Activated T-helper 17 cell treated with anti-CD3 and anti-CD28 coated beads, Interleukin-2, amount 50 U/mL, for 72 hours (primary cell): ENCODE measurements at places on chromosomes 2 and 18.
A peak's percentile ranks its signal among the peaks of the same experiment; 100 is the strongest.

- ATAC-seq = no peak
These were observed 27.2 kb upstream of the DOCK10 start for GRCh38 chr2:225069477-225069876.

DNA sequence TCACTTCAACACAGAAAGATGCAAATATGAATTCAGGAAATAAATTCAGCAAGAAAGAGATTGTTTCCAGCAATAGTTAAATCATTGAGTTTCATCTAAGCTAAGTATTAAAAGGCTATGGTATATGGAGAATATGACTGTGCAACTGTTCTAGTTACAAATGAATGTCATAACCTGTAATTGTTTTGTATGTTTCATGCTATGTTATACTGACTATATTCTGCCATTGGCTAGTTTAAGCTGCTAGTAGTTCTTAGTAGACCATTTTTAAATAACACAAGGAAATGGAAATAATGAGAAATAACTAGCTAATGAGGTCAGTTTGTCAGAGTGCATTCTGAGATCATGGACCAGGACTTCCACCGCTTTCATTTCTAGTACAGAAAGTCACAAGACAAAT is 1154.9 kb upstream of the TMEFF2 start:
- peak; percentile 21 for ATAC-seq

- ATAC-seq = no peak
These were observed 39.1 kb upstream of the TWIST2 start for GRCh38 chr2:238808761-238809160.

- no peak for ATAC-seq
These were observed 3.8 kb downstream of the MZT2B start for GRCh38 chr2:130185896-130186295.

DNA sequence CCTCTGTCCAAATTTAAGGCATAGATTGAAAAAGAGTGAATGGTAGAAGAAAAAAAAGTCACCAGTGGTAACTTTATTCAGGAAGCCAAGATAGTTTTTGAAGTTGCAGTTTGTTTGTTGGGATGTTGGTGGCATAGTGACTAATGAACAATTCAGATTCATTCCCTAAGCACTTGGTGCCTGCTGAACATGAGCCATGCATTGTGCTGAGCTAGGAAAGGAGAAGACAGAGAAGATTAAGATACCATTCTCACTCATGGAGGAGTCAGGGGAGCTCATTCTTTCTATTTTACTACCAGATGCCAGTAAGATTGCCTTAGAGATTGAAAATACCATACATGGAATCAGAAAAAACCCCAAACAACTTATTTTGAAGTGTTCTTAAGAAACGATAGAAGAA is 25.1 kb downstream of the MEIS1 start:
- ATAC-seq = no peak

GRCh38 chr2:5740053-5740452 is 47.9 kb downstream of the SOX11 start:
- ATAC-seq = no peak

GRCh38 chr18:54453996-54454395 is 96.3 kb downstream of the C18orf54 start:
- ATAC-seq = no peak

DNA sequence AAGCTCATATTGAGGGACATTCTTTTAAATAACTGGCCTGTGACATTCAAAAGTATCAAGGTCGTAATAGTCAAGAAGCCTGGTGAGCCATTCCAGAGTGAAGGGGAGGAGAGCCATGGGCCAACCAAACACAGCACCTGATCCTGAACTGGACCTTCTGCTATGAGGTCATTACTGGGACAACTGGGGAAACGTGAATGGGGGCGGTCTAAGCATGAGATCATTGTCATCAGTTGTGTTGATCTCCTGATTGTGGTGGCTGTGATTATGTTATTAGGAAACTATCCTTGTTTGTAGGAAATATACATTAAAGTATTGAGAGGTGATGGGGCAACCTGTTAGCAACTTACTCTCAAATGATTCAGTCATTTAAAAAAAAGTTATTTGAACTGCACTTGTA is 79.3 kb downstream of the FBXO15 start:
- ATAC-seq = no peak

- peak; percentile 91 for ATAC-seq
These were observed 165.6 kb downstream of the SMAD7 start for GRCh38 chr18:48785091-48785614.

DNA sequence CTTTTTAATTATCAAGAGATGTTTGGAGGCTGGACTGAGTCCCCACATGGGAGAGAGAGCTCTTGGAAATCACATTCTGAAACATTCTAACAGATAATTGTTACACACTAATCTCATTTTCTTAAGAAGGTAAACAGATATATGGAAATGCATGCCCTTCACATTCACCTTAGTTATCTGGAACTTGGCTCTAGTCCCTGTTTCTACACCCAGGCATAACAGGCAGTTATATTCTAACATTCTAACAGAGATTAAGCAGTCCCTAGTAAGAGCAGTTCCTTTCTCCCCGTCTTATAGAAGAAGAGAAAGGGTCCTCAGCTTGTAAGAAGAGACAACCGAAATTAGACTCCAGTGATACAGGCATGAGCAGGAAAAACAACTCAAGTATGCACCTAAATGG is 385.4 kb downstream of the SOX11 start:
- ATAC-seq = no peak

DNA sequence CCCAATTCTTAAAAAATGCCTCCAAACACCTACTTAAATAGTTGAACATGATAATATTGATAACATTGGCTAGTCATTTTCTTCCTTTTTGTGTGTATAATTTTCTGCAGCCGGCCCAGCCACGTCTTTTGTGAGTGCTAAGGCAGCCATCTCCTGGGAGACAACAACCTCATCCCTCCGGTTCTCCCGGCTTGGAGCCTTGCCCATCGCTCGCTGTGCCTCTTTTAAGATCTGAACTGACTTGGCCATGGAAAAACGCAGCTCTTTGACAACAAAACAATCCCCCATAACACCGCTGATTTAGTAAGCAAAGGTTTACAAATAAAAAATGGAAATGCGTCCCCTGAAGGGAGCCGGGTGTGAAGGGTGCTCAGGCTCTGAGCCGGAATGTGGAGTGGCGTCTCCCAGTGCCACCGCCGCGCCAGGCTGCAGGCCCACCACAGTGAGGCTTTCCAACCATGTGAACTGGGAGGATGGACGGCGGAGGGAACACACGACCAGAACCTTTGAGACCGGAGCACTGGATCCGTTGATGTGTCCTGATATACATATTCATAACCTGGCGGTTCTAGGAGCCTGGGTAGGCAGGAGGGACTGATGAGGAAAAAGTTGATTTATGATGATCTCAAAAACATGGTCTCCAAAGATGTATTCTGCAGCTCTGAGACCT is 87.4 kb downstream of the SMIM21 start:
- no peak for ATAC-seq

DNA sequence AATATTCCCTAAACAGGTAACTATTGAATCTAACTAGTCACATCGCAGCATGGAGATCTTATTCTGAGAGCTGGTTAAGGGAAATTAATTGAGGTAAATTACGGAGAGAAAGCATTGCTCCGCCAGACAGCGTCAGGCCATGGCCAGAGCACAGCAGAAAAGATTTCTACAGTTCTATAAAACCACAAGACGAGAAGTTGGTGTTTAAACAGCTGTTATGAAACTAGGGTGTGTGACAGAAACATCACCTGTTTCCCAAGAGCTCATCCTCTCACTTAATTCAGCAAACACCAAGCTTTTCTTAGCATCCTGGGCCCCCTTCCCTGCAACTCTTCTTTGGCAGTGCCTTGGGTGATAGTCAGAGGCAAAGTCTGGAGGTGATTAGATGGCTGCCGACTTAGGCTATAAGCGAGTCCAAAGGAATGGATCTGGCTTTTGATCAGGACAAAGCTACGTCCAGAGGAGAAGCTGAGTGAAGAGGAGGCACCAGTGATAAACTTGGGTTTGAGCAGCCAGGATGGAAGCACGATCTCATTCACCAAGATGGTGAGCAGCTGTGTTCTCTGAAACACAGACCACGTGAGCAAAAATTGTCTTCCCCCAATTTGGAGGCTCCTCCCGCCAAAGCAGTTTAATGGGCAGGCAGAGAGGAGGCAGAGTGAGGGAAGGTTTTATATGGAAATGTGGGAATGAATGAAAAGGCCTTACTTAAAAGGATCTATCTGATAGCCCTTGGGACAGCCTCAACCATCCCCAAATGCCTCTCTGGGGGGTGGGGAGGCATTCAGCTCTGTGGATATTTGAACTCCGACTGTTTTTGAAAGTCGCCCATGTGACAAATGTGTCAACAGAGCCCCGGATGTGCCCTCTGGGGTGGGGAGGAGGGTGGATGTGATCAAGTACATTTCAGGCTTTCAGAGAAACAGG is 57.8 kb downstream of the PKDCC start:
- ATAC-seq = peak; percentile 69

DNA sequence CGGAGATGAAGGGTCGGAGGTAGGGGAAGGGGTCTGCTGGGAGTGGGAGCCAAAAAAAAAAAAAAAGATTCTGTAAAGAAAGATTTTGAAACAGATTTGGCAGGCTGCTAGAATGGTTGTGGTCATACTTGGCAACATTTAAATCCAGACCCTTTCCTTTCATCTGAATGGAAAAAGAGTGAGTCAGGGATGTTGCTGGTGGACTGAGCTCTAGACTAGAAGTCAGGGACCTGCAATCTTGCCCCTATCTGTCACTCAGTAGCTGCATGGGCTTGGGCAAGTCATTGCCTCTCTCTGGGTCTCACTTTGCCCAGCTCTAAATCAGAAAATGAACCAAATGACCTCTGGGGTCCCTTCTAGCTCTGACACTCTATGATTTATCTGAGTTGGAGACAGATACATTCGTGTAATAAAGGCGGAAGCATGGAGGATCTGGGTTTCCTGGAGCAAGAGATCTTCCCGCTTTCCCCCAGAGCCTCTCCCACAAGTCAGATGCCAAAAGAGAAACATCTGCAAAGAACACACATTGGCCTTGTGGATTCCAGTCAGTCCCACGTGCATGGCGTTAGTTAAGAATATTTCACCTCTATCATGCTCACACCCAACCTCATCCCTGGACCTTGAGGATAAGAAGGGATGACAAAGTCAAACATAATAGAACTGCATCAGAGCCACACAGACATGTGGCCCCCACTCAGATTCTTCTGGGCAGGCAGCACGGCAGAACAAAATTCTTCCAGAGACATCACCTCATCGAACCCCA is 58.5 kb downstream of the ADD2 start:
- no peak for ATAC-seq

DNA sequence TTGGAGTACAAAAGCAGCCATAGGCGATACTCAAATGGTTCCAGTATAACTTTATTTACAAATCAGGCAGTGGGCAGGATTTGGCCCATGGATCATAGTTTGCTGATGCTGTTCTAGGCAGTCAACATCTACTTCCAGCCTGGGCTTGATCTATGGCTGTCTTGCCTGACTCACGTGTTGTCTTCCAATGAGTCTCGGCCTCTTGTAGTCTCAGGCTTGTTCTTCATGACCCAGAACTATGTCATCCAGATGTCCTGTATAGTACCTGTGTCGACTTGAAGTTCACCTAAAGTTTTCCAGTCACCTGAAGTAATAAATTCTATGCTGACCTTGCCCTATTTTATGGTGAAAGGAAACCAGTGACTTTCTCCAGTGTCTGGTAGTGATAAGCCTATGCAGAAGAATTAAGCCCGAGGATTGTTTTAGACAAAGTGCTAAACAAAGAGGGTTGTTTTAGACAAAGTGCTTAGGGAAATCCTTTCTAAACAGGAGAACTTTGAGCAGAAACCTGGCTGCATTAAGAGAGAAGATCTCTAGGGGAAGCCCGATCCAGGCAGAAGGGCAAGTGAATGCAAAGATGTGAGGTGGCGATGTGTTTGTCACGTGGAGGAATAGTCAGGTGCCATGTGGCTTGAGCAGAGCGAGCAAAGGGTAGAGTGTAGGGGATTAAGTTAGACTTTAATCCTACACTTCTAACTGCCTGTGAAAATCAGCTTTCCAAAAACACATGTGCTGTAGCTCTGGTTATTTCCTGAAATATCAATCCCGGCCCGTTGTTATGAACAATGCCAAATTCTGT is 8.5 kb upstream of the THNSL2 start:
- no peak for ATAC-seq

DNA sequence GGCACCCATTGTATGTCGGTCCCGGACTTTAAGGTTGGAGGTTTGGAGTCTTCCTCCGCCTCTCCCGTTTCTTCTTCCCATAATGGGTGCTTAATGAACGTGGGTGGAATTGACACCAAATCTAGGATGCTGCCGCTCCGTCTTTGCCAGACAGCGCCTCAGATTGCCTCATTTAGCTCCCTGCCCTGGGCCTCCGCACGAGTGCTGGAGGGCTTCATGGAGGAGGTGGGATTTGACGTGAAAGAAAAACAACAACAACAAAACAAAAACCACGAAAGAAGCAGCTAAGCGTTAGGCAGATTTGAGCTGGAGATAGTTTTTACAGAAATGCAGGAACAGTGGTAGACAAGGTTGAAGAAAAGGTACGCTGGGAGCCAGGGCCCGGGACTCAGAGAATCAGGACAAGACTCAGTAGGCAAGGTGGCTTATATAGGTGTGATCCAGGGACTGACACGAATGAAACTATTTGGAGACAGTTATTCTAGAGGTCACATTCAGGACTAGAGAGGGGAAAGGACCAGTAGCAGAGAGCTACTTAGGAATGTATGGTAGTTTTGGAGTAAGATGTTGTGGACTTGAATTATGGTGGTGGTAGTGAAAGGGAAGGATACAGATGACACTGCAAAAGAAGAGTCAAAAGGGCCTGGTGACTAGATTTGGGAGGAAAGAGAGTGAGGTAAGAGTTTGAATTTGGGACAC is 605 bp downstream of the ZNF2 start:
- peak; percentile 18 for ATAC-seq

- ATAC-seq = peak; percentile 57
These were observed 154.9 kb downstream of the MGAT5 start for GRCh38 chr2:134408791-134409190.
